ENCODE measurements at places on chromosomes 1 and 21.

GRCh38 chr1:22803833-22804232 lies 93.2 kb downstream of the EPHB2 start:
- DNase-seq: no peak

DNA sequence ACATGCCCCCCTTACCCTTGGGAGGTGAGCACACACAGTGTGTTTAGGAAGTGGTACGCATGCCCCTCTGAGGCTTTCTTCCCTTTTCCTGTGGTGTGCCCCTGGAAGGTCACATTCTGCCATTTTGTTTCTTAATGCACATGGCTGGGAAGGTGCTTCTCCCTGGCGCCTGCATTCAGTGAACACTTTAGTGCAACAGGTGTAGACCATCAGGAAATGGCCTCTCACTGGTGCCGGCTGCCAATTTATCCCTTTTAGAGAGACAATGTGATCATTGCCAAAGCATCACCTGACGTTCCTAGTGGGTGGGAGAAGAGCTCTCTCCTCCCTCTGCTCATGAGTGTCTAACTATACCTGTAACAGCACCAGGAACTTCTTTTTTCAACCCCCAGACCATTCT lies 51.8 kb upstream of the PDE9A start:
- DNase-seq: no peak

DNA sequence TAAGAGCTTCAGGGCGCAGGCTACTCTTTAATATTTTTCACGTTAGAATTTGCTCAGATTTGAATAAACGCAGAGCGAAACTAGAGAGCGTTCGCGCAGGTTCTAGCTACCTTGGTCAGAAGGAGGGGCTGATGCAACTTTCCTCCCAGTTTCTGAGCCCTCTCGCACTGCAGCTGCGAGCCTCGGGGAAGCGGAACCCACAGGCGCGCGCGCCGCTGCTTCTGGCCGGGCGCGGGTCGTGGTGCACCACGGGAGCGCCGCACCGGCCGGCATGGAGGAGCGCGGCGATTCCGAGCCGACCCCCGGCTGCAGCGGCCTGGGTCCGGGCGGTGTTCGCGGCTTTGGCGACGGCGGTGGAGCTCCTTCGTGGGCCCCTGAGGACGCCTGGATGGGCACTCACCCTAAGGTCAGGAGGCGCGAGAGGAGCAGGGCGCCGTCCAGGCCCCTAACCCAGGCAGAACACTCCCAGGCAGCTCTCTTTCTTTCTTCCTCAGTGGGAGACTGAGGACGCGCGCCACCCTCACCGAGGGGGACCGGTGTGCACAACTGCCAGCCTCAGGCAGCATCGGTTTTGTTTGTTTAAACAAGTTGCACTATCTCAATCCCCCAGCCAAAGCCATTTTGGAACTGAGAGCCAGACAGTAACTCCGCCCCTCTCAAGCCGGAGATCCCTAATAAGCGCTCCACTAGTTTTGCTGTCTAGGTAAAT lies at the start of gene TSEN15:
TSEN15 (plus strand) TSS at position 246 of the 709 bp plus-strand sequence; CDS start at position 272, 26 bp downstream.
- DNase-seq: peak; percentile 89

DNA sequence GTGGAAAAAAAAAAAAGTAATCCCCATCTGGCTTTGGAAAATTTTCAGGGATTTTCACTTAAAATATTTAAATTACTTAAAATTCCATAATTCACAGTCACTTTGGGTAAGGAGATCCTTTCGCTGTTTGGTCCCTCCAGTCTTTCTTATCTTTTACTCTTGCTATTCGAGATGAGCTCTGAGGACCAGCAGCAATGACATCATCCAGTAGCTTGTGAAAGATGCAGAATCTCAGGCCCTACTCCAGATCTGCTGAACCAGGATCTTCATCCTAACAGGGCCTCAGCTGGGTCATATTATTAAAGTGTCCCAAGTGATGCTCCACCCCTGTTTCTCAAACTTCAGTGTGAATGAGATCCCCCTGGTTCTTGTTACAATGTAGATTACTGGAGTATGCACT lies 46.9 kb upstream of the PLXNA2 start:
- no peak for DNase-seq

DNA sequence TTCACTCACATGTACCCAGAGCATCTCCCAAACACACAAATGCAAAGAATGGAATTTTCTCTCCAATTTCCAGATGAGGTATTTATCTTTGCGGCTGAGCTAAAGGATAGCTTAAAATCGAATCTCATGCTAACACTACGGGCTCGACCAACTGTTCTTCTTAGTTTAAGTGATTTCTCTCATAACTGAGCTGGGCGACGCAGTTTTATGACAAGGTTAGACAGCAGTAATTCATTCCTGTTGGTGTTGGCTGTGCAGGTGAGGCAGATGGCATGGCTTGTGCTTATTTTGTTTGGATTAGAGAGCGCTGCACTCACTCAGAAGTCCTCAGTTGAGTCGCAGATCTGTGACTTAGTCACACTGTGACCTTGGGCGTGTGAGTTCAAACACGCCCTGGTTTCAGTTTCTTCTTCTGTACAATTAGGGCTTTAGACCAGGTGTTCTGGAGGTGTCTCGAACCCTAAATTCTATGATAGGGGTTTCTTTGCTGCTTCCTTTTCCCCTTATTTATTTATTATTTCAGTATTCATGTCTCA lies 41.5 kb upstream of the MRPS6 start:
- no peak for DNase-seq

Data from CD4-positive, CD25-positive, alpha-beta regulatory T cell (primary cell).